Activated T-helper 1 cell treated with anti-CD3 and anti-CD28 coated beads, Interleukin-2, amount 50 U/mL, for 16 hours (primary cell): ENCODE measurements at places on chromosomes 2 and 18.
A peak's percentile ranks its signal among the peaks of the same experiment; 100 is the strongest.

DNA sequence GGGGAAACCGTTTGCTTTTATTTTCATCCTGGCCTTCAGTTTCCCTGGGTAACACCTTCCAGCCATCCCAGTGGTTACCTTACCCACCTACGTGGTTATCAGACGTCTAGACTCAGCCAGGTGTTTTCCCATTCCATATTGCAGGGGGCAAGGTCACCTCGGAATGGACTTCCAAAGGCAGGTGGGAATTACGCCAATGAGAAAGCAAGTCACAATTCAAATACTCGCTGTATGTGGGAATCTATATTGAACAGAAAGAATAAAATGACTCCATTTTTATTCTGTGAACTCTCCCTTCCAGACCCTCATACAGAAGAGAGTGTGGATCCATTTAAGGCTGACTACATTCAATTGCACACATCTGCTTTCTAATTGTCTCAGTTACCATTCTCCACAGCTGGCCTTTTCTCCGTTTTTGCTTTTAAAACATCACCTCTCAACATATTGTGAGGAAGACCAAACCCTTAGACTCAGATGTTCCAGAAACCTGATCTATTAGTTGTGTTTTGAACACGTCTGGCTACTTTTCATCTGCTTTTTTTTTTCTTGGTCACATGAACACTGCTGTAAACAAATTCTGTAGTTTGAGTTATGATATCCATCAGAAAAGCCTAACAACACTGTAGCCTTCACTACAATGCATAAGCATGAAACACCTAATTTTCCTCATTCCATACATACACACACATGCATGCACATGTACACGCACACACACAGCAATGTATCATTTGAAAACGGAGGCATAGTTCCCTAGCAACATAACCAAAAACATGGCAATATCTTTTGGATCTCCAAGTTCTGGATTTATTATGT lies 59.8 kb downstream of the BCL2 start:
- DNase-seq = no peak

GRCh38 chr2:62658891-62659290 lies 46.6 kb upstream of the EHBP1 start:
- no peak for DNase-seq

DNA sequence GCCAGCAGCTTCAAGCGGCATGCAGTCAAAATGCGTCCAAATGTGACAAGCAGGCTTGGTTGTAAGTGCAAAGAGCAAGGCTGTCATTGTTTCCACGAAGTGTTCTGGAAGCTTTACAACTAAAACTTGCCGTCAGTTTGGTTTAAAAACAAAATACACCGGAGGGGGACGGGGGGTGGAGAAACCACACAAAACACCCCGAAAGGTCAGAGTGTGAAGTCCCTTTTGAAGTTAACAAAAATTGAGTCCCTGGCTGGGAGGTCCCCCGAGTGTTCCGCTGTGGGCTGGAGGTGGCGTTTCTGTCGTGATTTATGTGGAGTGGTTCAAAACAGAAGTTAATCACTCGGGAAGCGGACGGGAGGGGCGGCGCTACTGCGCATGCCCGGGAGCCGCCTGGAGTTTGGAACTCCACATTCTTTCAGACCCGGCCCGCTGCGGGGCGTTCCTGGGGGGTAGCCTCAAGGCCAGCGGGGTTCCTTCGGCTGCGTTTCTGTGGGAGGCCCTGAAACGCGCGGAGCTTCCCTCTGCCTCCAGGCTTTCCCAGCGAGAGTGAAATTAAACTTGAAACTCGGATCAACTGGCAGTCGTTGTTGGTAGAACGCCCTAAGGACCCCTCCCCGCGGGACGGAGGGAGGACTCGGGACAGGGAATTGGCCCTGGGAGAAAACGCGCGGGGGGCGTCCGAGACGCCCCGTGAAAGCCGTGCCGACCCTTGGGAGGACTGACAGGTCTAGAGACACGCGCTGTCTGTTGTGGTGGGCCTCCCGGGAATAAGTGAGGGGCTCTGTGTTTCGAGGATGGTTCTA lies 1.4 kb downstream of the TGIF1 start:
- peak; percentile 68 for DNase-seq

- no peak for DNase-seq
Measured at GRCh38 chr2:240643811-240644150, 18.5 kb downstream of the GPR35 start.

- DNase-seq = no peak
Measured at GRCh38 chr2:132407784-132408183, 8.8 kb upstream of the GPR39 start.

GRCh38 chr2:143850084-143850483 lies 669.8 kb downstream of the ZEB2 start:
- DNase-seq = no peak

- no peak for DNase-seq
Measured at GRCh38 chr2:143152637-143153036, 23.4 kb downstream of the ARHGAP15 start.

DNA sequence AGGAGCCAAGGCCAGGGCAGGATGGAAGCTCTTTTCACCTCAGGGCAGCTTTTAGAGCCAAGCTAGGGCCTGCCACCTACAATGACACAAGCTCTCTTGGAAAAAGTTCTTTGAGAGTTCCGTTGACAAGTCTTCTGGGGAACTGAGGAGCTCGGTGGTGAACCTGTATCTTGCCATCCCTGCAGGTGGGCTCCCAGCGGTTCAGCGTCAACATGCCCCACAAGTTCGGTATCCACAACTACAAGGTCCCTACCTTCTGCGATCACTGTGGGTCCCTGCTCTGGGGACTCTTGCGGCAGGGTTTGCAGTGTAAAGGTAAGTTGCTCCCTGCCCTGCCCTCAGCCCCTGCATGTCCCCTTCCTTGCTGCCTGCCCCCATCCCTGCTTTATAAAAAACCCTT lies 312.8 kb upstream of the EPAS1 start:
- no peak for DNase-seq

- no peak for DNase-seq
Measured at GRCh38 chr2:127158614-127159290, 51.8 kb upstream of the BIN1 start.
